Cardiac atrium fibroblast (primary cell): ENCODE measurements at places on chromosomes 7 and 10. TPM values are rescaled to one million over a fixed set of nuclear protein-coding genes. Genes with fewer than 3 reads are reported as not detected.

ASB13 gene
- 9.4 and 11.9 TPM in 2 replicates for total RNA-seq

ATRNL1 gene
- under 0.01 and 0.16 TPM in 2 replicates for total RNA-seq

C10orf67 gene
- total RNA-seq, result not detected in 2 replicates

FBXO24 gene
- total RNA-seq, result 0.65 and 3.1 TPM in 2 replicates

CDH23 gene
- 0.18 TPM in 1 of 2 replicates, not detected in the other for total RNA-seq

AMPH gene
- 0.97 and 1.1 TPM in 2 replicates for total RNA-seq

HOXA2 gene
- total RNA-seq, result not detected in 2 replicates

STMP1 gene
- 8.5 and 11.3 TPM in 2 replicates for total RNA-seq

TACR2 gene
- 0.18 TPM in 1 of 2 replicates, not detected in the other for total RNA-seq

ANKRD61 gene
- not detected in 2 replicates for total RNA-seq

DGKI gene
- total RNA-seq, result 0.36 and 1.8 TPM in 2 replicates

CALCR gene
- not detected in 2 replicates for total RNA-seq

VOPP1 gene
- total RNA-seq, result 35.9 and 45.2 TPM in 2 replicates

LARP4B gene
- total RNA-seq, result 21.5 and 24.6 TPM in 2 replicates

UBTD1 gene
- 36.5 and 38.1 TPM in 2 replicates for total RNA-seq

NKX1-2 gene
- not detected in 2 replicates for total RNA-seq

FGFBP3 gene
- total RNA-seq, result not detected in 2 replicates

GJD4 gene
- total RNA-seq, result not detected in 2 replicates

KEL gene
- total RNA-seq, result 0.49 TPM in 1 of 2 replicates, not detected in the other

WDR86 gene
- total RNA-seq, result not detected in 2 replicates

GPR26 gene
- total RNA-seq, result not detected in 2 replicates

FEZF1 gene
- not detected in 2 replicates for total RNA-seq
